ENCODE measurements at places on chromosomes 7 and 10.

GRCh38 chr7:142496545-142496991, 238.7 kb upstream of the PRSS58 start:
- DNase-seq, result peak; percentile 36

- DNase-seq, result no peak
These were observed 79.2 kb downstream of the SRPK2 start for GRCh38 chr7:105309235-105310169.

- no peak for DNase-seq
These were observed 213.8 kb downstream of the COBL start for GRCh38 chr7:51102828-51103227.

DNA sequence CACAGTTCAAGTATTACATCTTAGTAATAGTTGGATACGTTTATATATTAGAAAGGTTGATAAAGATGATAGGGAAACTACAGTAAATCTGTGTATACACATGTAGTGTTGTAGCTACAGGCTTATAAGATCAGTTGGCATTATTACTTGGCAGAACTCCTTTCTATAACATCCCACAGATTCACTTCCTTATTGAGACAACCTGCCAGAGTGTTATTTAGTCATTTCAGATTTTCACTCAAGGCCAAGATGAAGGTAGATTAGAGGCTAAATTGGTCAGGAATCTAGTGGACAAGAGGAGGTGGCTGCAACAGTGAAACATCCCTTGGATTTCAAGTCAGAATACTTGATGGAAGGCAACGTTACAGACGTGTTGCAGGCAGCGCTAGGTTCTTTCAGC, 63.0 kb downstream of the PAPSS2 start:
- no peak for DNase-seq

- no peak for DNase-seq
These were observed 318.2 kb upstream of the MEOX2 start for GRCh38 chr7:16004702-16005101.

DNA sequence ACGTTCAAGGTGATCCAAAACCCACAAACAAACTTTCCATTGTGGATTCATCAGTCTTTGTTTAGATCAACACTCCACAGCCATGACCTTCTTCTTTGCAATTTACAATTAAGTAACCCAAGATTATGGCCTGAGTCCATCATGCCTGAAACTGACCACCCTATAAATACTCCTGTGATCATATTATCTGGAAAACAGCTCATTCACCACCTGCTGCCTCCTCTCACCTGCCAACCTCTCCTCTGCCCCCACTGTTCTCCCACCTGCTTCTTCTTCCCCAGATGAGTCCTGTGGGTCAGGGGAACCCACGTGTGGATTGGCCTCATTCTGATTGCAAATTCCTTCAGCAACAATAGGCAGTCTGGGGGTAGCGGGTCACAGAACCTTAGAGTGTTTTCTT, 81.4 kb downstream of the ABLIM1 start:
- DNase-seq, result no peak

GRCh38 chr10:26890956-26891355, 30.2 kb upstream of the ABI1 start:
- peak; percentile 76 for DNase-seq

DNA sequence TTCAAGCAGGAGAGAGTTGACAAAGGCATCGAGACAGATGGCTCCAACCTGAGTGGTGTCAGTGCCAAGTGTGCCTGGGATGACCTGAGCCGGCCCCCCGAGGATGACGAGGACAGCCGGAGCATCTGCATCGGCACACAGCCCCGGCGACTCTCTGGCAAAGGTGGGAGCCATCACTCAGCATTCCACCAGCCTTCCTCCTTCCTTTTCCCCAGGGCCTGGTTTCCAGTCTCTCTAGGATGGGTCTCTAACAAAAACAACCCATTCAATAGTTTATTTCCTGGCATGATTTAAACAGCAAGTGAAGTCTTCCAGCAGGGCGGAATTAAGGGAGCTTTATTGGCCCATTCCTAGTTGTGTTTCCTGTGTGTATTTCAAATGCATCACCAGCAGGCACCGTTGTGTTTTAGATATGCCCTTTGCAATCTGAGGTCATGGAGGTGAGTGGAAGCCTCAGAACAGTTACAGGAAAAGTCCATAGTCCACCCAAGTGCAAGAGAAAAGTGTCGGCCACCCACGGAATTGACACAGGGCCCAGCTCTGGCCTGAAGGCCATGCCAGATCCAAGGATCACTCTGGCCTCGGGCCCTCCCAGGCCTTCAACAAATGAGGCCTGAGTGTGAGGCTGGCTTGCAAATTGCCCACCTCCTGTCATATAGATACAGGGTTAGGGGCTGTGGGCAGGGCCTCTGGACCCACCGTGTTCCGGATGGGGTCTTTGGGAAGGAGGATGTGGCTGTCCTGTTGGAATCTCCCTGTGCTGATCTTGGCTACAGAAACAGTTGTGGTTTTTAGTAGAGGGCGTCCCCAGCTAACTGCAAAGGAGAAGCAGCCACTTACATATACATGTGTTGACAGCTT, 46.9 kb upstream of the TRIM8 start:
- no peak for DNase-seq

DNA sequence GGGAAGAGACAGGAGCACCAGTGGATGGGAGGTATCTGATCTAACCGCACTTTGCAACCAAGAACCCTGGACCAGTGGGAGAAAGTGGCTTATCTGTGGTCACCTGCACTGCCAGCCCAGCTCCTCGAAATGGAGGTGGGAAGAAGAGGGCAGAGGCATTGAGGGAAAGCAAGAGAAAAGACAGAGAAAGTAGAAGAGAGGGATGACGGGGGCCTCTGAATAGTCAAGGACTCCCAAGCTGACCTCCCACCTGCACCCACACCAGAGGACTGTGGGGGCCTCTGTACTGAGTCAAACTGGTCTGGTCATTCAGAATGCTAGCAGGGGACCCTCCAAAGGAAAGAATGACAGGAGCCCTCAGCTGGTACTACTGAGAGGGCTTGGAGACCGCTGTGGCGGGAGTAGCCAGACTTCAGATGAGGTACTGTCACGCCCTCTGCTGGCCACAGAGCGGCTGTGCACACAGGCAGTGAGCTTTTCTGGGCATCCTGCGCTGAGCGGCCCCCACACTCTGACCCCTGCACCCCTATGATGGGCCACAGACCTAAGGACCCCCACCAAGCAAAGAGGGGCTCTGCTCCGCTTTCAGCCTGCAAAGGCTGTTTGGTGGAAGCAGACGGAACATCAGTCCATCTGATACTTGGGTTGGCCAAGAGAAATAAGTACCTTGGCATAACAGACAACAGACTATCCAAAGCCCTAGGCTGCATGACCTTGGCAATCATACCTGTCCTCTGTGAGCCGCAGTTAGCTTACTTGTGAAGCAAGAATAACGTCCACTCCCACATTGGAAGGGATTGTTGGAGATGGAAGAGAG, 112.9 kb downstream of the COL13A1 start:
- peak; percentile 75 for DNase-seq

DNA sequence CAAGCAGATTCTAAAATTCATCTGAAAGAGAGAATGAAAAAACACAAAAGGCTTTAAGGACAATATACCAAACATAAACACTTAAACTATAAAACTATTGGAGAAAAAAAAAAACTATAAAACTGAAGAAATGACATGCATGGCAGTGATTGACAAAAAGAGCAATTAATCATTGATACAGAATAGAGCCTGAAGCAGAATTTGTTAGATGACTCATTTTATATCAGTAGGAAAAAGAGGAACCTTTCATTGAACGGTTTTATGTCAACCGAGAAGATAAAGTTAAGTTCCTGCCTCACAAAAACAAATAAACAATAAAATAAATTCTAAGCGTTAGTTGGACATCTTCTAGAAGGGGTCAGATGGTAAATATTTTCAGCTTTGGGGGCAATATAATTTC, 23.3 kb downstream of the NPY start:
- no peak for DNase-seq

DNA sequence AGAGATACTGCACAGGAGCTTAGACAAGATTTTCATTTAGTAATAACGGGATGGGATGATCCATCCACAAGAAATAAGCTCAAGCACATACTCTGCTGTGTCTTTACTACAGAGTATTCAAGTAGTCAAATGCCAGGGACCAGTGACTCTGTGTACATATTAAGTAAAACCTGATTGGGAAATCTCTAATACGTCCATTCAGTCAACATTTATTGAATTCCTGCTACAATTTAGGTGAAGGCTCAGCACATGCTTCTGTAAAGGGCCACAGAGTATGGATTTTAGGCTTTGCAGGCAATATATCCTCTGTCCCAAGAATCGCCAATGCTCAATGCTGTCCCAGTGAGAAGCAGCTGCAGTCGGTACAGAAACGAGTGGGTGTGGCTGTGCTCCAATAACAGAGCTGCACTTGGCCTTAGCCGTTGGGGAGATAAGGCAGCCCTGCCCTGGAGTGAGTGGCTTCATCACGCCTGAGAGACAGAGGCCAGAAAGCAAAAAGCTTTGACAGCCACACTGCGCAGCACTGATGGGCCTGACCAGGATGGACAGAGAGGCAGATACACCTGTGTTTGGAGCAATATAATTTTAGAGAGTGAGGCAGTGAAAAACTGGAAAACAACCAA, 186.8 kb downstream of the PARD3 start:
- no peak for DNase-seq

GRCh38 chr10:4677296-4678021, 148.5 kb upstream of the AKR1E2 start:
- DNase-seq, result no peak

DNA sequence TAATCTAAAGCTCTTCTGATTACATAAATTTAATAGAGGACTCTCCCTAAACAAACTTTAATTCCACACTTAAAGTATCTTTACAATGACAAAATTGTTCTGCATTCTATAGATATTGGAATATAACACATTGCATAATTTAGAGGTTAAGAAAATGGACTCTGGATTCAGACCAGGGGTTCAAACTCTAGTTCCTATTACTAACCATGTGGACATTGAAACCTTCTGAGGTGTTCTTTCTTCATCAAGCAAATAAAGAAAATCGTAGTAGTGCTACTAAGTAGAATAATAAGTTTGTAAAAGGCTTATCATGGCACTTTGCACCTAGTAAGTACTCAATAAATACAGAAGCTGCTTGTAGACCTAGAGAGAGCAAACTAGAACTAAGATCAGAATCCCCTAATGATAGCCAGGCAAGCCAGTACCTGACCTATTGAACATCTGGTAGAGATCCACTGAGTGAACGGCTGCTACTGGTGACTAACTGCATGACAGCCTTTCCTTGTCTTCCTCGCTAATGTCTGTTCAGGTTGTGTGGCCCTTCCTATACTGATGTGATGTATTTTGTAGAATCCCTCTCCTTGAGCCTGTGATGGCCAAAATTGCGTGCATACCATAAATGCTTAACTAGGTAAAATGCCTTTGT, 430.3 kb downstream of the KCNMA1 start:
- DNase-seq, result no peak

DNA sequence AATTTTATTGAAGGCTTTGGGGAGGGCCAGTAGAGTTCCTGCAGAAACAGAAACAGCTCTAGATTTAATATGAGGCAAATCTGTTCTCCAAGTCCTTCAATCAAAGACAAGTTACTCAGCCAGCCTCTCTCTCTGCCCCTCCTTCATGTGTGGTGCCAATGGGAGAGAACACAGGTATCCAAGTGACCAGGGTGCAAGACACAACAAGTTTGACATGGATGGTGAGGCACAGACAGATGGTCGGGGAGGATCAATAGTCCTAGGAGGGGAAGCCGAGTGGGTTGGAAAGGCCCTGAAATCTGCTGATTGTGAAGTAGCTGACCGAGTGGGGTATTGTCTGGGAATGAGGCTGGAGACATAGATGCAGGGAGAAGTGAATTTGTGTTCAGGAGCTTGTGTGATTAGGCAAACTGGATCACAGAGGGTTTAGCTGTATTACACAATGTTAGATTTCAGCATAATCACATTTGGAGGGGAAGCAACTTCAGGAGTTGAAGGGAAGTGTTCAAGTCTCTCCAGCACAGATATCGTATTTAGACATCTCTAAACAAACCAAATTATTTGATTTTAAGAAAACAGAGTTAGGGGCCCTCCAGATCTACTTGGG, 1.5 kb downstream of the GIMAP1 start:
- DNase-seq, result peak; percentile 81

DNA sequence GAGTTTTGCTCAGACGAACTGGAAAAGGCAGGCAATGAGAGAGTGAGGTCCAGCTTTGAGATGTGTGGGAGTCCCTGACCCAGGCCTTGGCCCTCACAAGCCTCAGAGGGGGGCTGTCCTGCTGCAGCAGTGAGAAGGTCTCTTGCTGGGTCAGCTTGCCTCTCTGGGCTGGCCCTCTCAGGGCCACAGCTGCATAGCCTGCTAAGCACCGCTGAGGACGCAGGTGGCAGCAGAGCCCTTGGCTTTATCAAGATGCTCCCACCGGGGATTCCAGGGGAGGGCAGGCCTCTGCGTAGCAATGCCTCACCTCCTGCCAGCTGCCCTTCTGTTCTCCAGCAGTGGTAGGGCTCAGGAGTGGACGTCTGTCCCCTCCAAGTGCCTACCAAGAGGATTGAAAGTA, 128.7 kb downstream of the COBL start:
- no peak for DNase-seq

GRCh38 chr10:97475936-97476594, 22.2 kb downstream of the MMS19 start:
- DNase-seq, result peak; percentile 82

- no peak for DNase-seq
These were observed 228.7 kb downstream of the FRMD4A start for GRCh38 chr10:14102056-14102455.

DNA sequence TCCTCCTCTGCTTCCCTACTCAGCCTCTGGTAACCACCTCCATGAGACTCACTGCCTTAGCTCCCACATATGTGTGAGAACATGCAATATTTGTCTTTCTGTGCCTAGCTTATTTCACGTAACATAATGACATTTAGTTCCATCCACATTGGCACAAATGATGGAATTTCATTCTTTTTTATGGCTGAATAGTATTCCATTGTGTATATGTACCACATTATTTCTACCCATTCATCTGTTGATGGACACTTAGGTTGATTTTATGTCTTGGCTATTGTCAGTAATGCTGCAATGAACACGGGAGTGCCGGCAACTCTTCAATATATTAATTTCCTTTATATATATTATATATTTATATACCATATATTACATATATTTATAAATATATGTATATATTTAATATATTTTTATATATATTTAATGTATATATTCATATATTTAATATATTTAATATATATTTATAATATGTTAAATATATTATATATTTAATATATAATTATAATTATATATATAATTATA, 1046.9 kb downstream of the DNAJB9 start:
- DNase-seq, result no peak

GRCh38 chr7:127504715-127505114, 80.7 kb downstream of the GCC1 start:
- peak; percentile 7 for DNase-seq

DNA sequence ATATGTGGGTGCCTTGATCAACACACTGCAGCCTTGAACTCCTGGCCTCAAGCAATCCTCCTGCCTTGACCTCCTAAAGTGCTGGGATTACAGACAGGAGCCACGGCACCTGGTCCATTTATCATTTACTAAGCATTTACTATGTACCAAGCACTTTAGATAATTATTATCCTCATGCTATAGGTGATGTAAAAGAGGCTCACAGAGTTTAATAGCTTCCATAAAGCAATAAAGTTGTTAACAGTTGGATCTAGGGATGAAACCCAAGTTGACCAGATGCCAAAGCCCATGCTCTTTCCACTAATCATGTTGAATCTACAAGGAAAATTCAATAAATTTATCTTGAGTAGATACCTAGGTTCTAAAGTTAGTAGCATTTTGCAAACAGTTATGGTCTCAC, 5.0 kb downstream of the NAPEPLD start:
- no peak for DNase-seq

- DNase-seq, result no peak
These were observed 48.5 kb upstream of the KCNMA1 start for GRCh38 chr10:77686096-77686495.

Data from suppressor macrophage (primary cell).